SK-N-MC (cell line): ENCODE measurements at places on chromosomes 3 and 15.

DNA sequence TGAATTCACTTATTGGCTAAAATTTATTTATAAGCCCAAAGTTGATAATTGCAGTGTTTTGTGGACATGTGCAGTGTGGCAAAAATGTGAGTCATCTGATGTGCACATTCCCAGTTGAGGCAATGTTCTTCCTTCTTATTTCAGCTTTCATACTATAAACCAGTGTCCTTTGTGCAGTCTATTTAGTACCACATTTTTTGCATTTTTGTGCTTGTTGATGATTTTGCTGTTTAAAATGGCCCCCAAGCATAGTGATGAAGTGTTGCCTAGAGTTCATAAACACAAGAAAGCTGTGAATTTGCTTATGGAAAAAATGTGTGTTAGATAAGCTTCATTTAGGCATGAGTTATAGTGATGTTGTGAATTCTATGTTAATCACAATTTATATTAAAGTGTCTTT lies 19.4 kb upstream of the IL20RB start:
- DNase-seq = no peak

DNA sequence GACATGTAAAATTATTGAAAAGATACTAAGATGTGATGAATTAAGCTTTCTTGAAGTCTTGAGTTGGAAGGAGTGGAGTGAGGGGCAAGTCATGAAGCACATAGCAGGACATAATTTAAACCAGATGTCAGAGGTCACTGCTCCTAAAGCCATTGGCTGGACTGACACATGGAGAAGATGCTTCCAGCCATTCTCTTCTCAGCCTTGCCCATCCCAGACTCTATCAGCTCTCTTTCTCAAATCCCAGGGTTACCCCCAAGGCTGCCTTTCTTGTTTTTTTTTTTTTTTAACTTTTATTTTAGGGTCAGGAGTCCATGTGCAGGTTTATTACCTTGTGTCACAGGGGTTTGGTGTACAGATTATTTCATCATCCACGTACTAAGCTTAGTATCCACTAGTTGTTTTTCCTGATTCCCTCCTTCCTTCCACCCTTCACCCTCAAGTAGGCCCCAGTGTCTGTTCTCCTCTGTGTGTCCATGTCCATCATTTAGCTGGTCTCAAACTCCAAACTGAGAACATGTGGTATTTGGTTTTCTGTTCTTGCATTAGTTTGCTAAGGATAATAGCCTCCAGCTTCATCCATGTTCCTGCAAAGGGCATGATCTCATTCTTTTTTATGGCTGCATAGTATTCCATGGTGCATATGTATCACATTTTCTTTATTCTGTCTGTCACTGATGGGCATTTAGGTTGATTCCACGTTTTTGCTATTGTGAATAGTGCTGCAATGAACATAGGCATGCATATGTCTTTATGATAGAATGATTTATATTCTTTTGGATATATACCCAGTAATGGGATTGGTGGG lies 18.9 kb downstream of the XIRP1 start:
- no peak for DNase-seq

DNA sequence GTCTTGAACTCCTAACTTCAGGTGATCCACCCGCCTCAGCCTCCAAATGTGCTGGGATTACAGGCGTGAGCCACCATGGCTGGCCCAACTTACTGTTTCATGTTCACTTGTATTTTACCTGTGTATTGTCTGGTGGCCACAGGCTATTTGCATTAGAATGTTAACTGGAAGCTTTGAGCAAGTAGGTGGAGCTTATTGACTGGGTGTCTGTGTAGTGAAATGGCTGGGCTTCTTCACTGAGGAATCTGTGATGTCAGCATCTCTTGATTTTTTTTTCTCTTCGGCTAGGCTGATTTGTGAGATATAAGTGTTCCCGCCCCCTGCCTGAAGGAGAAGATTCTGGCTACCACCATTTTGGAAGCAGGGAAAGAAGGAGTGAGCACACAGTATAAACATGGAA lies 237.8 kb upstream of the PEX5L start:
- DNase-seq = no peak

- DNase-seq = no peak
Observed at GRCh38 chr15:82830427-82831173, 21.2 kb downstream of the WHAMM start.

DNA sequence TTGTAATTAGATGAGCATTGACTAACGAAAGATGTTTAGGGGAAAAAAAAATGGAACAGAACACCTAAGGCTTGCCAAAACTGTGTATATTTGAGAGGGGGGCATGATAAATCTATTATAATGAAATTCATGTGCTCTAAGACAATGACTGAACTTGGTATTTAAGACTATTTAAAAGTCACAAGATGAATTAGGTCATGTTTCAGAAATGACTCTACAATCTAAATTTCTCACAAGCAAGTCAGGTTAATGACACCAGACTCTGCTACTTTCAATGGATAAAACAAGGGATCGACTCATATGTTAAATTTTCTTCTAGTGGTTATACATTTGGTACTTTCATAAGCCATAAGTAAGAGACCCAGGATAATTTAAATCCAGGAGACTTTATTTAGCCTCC lies 78.4 kb downstream of the DUT start:
- no peak for DNase-seq

DNA sequence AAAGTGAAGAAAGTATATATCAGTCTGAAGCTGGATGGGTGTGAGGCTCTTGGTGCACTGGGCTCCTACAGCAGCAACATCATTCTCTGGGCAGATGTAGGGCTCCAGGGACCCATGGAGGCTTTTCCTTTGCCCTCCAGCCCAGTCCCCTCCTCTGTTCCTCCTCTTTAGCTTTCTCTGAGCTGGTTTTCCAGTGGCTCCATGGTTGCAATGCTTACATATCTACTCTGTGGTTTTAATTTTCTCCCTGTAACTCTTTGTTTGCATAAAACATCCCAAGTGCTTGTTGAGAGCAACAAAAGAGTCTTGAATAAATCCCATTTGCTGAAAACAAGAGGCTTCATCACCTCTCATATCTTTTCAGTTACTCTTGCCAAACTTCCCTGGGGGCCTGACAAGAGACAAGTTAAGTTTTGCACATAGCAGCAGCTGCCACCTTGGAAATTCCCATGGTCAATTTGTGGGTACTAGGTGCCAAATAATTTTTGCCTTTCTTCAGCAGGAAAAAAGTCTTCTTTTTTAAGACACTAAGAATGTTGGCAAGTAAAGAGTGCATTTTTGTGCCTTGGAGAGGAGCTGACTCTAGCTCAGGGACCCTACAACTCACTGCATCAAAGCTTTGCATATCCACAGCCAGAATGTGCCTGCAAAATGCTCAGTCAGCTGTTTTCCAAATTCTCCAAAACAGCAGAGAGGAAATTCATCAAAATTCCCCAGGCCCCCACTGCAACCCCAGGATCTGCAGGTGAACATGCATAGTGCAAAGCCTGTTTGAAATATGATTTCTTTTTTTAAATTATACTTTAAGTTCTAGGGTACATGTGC lies 41.9 kb downstream of the COLQ start:
- DNase-seq = no peak

- DNase-seq = no peak
Observed at GRCh38 chr3:120796976-120797375, 54.4 kb downstream of the GTF2E1 start.

GRCh38 chr3:16243706-16244490 lies 20.8 kb downstream of the DPH3 start:
- no peak for DNase-seq

DNA sequence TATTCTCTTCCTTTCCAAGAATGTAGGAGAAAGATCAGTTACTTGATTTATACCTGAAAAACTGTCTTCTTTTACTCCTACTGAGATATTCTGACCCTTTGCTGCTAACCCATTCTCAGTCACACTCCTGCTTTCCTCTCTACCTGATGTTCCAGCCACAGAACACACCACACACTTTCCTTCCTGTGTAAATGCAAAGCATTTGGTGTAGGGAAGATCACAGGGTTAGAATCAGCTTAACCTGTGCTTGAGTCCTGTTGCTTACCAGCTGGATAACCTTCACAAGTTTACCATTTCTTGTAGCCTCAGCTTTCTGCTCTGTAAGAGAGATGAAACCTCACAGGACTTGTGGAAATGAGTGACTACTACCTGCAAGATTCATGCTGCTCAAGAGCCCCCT lies 489.8 kb upstream of the GOLIM4 start:
- no peak for DNase-seq

GRCh38 chr15:92316586-92317295 lies 76.9 kb upstream of the ST8SIA2 start:
- DNase-seq = no peak

GRCh38 chr15:41284427-41285177 lies 47.8 kb downstream of the OIP5 start:
- DNase-seq = no peak

GRCh38 chr3:49727924-49728361 lies 4.2 kb upstream of the GMPPB start:
- no peak for DNase-seq

GRCh38 chr15:90266485-90266884 lies 1.0 kb downstream of the NGRN start:
- no peak for DNase-seq

GRCh38 chr3:34024447-34025240 lies 226.2 kb downstream of the PDCD6IP start:
- no peak for DNase-seq

DNA sequence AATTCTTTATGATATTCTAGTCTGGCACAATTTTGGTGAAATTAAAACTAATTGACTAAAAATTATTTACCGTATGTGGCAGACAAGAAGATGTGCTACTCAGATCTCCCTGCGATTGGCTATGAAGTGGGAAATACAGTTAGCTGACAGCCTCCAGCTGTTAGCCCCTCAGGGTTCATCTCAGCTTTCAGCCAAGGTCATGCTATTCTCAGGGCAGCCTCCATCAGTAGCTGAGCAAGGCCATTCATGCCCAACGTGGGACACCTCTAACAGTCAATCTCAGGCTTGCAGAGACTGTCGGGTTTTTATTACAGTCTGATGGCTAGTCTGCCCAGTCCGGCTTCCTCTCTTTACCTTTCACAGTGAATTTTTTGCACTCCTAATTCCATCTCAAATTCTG lies 6.7 kb downstream of the PARP9 start:
- no peak for DNase-seq

GRCh38 chr15:41838400-41838897 lies at the start of gene PLA2G4B:
TSS of gene PLA2G4B (plus strand) at chr15:41838847. CDS start at chr15:41838914, 67 bp downstream.
- no peak for DNase-seq

GRCh38 chr3:9786825-9787669 lies 5.2 kb downstream of the TADA3 start:
- no peak for DNase-seq

DNA sequence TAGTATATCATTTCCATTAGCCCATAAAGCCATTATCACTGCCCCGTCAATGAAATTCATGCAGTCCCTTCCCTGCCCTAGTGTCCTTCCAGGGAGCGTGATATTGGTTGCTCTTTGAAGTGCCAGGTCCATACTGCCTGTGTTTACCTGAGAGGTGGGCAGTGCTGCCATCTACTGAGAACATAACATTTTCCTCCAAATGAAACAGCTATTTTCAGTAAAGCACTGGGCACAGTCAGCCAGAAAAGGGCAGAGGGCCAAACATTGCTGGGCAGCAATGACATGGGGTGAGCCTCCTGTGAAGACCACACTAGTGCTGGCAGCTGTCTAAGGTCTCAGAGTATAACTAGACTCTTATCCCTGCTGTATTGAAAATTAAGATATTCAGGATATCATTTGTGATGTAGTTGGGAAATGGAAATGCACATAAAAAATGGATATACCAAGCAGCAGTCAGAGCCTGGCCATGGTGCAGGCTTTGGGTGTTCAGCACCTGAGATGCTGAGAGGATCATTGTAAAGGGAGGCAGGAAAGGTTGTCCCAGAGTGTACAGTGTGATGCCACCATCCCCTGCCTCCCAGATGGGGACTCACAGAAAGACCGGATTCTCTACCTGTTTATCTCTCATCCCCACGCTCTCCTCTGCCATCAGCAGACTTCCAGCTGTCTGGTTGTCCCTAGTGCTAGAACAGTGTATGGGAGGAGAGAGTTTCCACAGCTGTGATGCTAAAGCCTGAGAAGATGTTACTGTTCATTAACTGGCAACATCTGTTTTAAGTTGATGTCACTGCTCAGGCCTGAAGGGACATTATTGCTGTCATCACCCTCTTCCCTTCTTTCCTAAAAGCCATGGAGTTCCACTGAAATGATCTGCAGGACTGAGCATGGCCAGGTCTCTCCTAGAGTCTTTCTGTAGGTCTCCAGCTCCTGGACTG lies 108.8 kb downstream of the ARNT2 start:
- DNase-seq = no peak

- no peak for DNase-seq
Observed at GRCh38 chr3:24359645-24360462, 134.8 kb downstream of the THRB start.
